ENCODE measurements at places on chromosomes 12 and 14. TPM values are rescaled to one million over a fixed set of nuclear protein-coding genes. Genes with fewer than 3 reads are reported as not detected.

DNA sequence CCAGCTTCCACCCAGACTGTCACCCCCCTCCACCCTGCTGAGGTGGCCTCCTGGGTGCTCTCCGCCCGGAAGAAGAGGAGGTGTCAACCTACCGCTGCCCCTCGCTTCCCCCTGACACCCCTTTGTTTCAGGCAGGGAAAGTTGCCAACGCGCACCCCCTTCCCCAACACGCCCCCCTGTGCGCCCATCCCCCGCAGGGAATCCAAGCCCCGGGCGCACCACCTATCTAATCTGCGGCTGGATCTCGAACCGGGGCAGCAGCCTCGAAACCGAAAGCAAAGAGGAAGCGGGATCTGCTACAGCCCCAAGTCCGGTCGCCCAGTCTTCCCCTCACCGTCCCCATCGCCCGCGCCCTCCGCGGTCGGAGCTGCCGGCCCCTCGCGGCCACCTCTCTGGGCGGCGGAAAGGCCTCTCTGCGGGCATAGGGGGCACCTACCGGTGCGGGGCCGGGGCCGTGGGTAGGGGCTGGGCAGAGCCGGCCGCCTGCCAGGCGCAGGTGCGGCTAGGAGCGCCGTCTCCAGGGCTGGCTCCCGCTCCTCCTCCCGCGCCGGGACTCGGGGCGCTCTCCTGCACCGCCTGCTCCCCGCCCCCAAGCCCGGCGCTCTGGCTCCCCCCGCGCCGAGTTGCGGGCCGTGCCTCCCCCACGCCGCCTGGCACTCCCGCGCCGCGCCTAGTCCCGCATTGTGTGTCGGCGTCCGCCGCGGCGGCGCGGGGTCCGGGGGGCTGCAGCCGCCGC, 18.3 kb upstream of the PLEKHH1 start:
- peaks cover 12% of the 10 kb centered on the region for H3K4me1 ChIP-seq
- no peak overlapping the region for H3K27ac ChIP-seq
- H3K36me3 ChIP-seq, result no peaks in the 10 kb centered on the region
- H3K4me3 ChIP-seq, result peak overlapping the region; percentile 88

- H3K36me3 ChIP-seq, result peaks cover 38% of the 10 kb centered on the region
- peak overlapping the region; percentile 66 for H3K27ac ChIP-seq
- no peaks in the 10 kb centered on the region for H3K27me3 ChIP-seq
Measured at GRCh38 chr12:89348894-89349699, 3.2 kb downstream of the DUSP6 start.

DNA sequence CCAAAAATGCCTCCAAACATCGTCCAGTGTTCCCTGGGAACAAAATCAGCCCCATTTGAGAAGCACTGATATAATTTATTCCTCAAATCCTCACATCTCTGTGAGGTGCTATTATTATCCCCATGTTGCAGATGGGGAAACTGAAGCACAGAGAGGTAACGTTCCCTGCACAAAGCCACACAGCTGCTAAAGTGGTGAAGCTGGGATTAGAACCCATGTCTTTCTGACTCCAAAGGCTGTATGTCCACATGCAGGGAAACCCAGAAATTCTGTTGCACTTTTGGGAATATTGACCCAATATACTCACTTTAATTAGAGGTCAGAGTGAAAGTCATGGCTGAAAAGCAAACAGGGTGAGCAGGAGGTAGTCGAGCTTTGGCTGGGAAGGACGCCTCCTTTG, 19.1 kb upstream of the WSCD2 start:
- peaks cover 12% of the 10 kb centered on the region for H3K27me3 ChIP-seq
- H3K27ac ChIP-seq, result no peak overlapping the region
- H3K4me1 ChIP-seq, result no peaks in the 10 kb centered on the region
- no peak overlapping the region for H3K4me3 ChIP-seq
- no peaks in the 10 kb centered on the region for H3K36me3 ChIP-seq
- DNase-seq, result no peak

DNA sequence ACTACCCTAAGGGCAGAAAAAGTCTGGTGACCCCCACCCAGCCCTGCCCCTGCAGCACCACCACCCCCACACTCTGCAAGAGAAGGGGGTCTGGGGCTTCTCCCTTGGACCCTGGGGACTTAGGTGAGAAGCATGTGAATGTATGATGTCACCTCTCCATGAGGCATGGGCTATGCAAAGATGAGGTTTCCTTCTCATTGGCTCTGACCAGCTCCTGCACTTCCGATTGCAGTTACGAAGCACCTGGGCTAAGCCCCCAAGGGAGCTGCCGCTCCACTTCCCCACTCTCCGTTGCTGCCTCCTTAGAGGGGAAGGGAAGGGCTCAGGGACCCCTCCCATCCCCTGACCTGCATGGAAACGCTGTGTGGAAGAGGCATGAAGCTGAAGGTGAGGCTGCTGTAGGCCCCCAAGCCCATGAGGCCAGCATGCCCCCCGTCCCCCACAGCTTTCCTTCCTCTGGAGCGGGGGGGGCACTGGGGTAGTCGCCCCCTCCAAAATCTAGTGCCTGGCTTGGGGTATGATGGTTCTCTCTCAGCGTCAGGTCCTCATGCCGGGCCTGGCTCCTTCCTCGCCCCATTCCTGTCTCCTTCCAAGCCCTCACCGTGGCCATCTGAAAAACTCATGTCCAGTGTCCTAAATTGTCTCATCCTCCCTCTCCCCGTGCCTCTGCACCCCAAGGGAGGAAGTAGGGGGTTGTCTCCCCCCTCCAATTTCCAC, 5.5 kb upstream of the DDX23 start:
- no peak overlapping the region for H3K4me3 ChIP-seq
- peaks cover 10% of the 10 kb centered on the region for H3K27me3 ChIP-seq
- H3K4me1 ChIP-seq, result peaks cover 18% of the 10 kb centered on the region
- DNase-seq, result no peak
- no peaks in the 10 kb centered on the region for H3K36me3 ChIP-seq

DNA sequence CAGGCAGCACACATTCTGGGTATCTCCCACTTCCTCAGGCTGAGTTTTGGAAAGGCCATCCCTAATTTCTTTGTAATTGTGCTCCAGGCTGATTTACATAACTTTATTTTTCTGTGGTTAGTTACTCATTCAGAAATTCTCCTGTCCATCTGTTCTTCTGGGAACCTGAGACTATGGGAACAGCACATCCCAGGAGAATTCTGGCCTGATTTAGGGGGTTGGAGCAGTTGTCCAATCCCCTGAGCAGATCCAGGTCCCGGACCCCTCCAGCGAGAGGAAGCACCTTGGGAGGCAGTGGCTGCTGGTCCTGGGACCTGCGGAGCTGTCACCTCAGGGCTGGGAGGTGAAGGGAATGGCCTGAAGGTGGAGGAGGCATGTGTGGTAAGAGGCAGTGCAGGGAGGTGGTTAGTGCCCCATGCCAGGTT, 40.4 kb downstream of the TSPAN9 start:
- no peak overlapping the region for H3K27ac ChIP-seq
- no peak for DNase-seq
- peaks cover 21% of the 10 kb centered on the region for H3K4me1 ChIP-seq
- H3K4me3 ChIP-seq, result no peak overlapping the region
- H3K36me3 ChIP-seq, result no peaks in the 10 kb centered on the region

DNA sequence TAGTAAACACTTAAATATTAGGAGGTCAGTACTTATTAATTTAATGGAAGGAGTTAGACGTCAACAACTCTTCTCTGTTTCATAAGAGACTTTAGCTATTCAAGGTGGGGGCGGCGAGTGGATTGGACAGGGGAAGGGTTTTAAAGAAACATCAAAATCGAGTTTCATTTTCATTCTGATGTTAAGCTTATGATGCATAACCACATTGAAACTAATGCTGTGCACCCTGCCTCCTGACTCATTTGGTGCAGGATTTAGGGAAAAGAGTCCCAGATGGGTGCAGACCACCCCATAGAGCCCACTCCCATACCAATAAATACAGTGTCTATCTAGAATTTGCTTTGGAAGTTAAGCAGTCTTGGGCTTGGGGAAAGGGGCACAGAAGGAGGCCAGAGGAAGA, 7.4 kb downstream of the ZBTB39 start:
- peak; percentile 72 for DNase-seq
- H3K4me3 ChIP-seq, result peak overlapping the region; percentile 64
- no peaks in the 10 kb centered on the region for H3K27me3 ChIP-seq
- H3K36me3 ChIP-seq, result peaks cover 3% of the 10 kb centered on the region

DNA sequence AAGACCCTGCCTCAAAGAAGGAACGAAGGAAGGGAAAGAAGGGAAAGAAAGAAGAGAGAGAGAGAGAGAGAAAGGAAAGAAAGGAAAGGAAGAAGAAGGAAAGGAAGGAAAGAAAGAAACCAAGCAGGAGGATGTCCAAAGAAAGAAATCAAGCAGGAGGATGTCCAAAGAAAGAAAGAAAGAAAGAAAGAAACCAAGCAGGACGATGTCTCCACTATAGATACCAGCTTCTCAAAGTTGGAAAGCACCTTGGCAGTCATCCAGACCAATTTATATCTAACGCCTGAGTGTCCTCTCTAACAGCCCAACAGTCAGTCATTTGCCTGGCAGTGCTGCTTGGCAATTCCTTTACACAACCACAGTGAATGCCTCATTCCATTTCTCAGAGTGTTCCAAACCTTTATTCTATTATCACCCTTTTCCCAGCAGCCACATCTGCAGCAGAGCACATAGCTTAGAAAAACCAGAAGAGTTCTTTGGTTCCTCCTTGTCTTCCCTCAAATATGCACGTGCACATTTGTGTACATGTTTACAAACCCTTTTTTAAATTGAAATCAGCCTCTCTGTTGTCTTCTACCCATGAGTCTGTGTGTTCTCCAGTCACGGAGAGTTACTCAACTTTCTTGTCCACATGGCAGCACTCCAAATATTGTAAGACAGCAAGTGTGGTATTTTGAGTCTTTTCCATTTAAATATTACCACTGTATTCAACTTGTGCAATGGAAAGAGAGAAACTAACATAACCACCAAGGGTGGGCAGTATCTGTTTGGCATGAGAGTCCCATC, 138.4 kb downstream of the STXBP6 start:
- no peaks in the 10 kb centered on the region for H3K4me1 ChIP-seq
- no peak overlapping the region for H3K27ac ChIP-seq
- H3K36me3 ChIP-seq, result no peaks in the 10 kb centered on the region
- no peak for DNase-seq

DNA sequence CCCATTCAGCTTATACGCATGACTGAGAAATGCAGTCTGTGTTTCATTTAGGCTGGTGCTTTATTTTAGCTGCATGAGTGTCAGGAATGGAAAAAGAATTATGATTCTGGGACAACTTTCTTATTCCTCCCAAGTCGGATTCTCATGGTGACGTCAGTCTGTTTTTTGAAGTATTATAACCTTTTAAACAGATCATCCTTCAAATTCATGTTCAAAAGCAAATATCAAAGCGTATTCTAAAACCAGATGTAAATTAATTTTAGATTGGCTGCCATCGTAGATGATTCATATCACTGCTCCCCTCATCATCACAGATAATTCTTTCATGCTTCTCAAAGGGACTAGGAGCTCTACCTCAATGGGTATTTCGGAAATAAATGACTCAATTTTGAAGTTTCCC, 15.0 kb downstream of the FNTB start:
- no peak overlapping the region for H3K4me3 ChIP-seq
- DNase-seq, result no peak
- H3K36me3 ChIP-seq, result peaks cover 3% of the 10 kb centered on the region
- H3K27ac ChIP-seq, result peak overlapping the region; percentile 64
- peaks cover 87% of the 10 kb centered on the region for H3K4me1 ChIP-seq
- no peaks in the 10 kb centered on the region for H3K27me3 ChIP-seq

GRCh38 chr12:112904571-112904970, 2.2 kb upstream of the OAS1 start:
- H3K27me3 ChIP-seq, result no peaks in the 10 kb centered on the region
- peaks cover 2% of the 10 kb centered on the region for H3K36me3 ChIP-seq
- H3K4me1 ChIP-seq, result peaks cover 53% of the 10 kb centered on the region
- H3K27ac ChIP-seq, result peak overlapping the region; percentile 49
- DNase-seq, result no peak

DNA sequence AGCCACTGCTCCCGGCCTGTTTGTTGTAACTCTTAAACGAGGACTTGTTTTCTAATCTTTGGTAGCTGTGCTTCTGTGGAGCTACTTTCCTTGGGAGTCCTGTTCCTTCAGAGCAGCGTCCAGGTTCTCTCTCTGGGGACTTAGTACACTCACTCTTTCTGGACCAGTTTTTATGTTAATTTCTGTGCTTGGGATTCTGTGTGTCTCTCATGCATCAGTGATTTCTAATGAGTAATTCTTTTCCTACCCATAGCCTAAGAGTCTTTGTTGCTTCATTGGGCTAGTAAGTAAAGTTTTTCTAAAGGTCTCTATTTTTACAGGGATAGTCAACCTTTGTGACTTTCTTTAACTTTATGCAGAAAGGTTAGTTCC, 289.3 kb downstream of the FBXL14 start:
- peaks cover under 1% of the 10 kb centered on the region for H3K36me3 ChIP-seq
- H3K4me1 ChIP-seq, result no peaks in the 10 kb centered on the region
- no peak overlapping the region for H3K4me3 ChIP-seq
- no peak for DNase-seq

GRCh38 chr14:75941030-75941429, 40.8 kb downstream of the TGFB3 start:
- no peaks in the 10 kb centered on the region for H3K4me1 ChIP-seq
- no peak for DNase-seq
- H3K4me3 ChIP-seq, result no peak overlapping the region
- no peaks in the 10 kb centered on the region for H3K36me3 ChIP-seq
- H3K27me3 ChIP-seq, result no peaks in the 10 kb centered on the region

GRCh38 chr14:82422230-82422629, 888.6 kb upstream of the SEL1L start:
- H3K27ac ChIP-seq, result no peak overlapping the region
- H3K4me1 ChIP-seq, result no peaks in the 10 kb centered on the region
- no peaks in the 10 kb centered on the region for H3K36me3 ChIP-seq
- H3K4me3 ChIP-seq, result no peak overlapping the region
- DNase-seq, result no peak

- H3K4me3 ChIP-seq, result no peak overlapping the region
- H3K36me3 ChIP-seq, result no peaks in the 10 kb centered on the region
- H3K27ac ChIP-seq, result no peak overlapping the region
- no peak for DNase-seq
- no peaks in the 10 kb centered on the region for H3K27me3 ChIP-seq
Measured at GRCh38 chr14:40292664-40293063, 860.4 kb upstream of the FBXO33 start.

- no peak overlapping the region for H3K27ac ChIP-seq
- no peaks in the 10 kb centered on the region for H3K36me3 ChIP-seq
- H3K4me1 ChIP-seq, result peaks cover 5% of the 10 kb centered on the region
- H3K4me3 ChIP-seq, result no peak overlapping the region
- no peak for DNase-seq
Measured at GRCh38 chr12:95114766-95115405, 41.5 kb upstream of the NR2C1 start.

- H3K27me3 ChIP-seq, result peaks cover 13% of the 10 kb centered on the region
- no peak overlapping the region for H3K4me3 ChIP-seq
- no peaks in the 10 kb centered on the region for H3K36me3 ChIP-seq
Measured at GRCh38 chr12:75706786-75707605, 195.6 kb upstream of the KRR1 start.

- peak within 1 kb of the TSS; percentile 95 for H3K4me3 ChIP-seq
- peak within 1 kb of the TSS; percentile 75 for H3K27ac ChIP-seq
- peaks cover 73% of the 10 kb centered on the region for H3K4me1 ChIP-seq
Measured at GRCh38 chr14:50830932-50831725, at the start of gene NIN. TSS of gene NIN (minus strand) at chr14:50831162. CDS start at chr14:50822056, 9,106 bp downstream.

- H3K27ac ChIP-seq, result peak overlapping the region; percentile 85
- H3K4me1 ChIP-seq, result peaks cover 25% of the 10 kb centered on the region
- peaks cover 10% of the 10 kb centered on the region for H3K36me3 ChIP-seq
- DNase-seq, result peak; percentile 63
Measured at GRCh38 chr12:89494411-89495231, 30.0 kb downstream of the GALNT4 start.

- H3K4me1 ChIP-seq, result no peaks in the 10 kb centered on the region
- no peaks in the 10 kb centered on the region for H3K27me3 ChIP-seq
- no peak overlapping the region for H3K4me3 ChIP-seq
- H3K36me3 ChIP-seq, result no peaks in the 10 kb centered on the region
Measured at GRCh38 chr12:30047516-30048254, 263.9 kb upstream of the TMTC1 start.

B4GALNT1 gene
- 3.8 TPM for total RNA-seq

HHIPL1 gene
- total RNA-seq, result 0.58 TPM

LRP1-AS gene
- not detected for total RNA-seq

PLXNC1 gene
- 11.3 TPM for total RNA-seq

TRHDE gene
- total RNA-seq, result not detected

ABCD2 gene
- total RNA-seq, result 11.2 TPM

MIP gene
- total RNA-seq, result not detected

FZD10 gene
- total RNA-seq, result not detected
